H7 (cell line): ENCODE measurements at places on chromosomes 12 and 14. TPM values are rescaled to one million over a fixed set of nuclear protein-coding genes. Genes with fewer than 3 reads are reported as not detected.

DNA sequence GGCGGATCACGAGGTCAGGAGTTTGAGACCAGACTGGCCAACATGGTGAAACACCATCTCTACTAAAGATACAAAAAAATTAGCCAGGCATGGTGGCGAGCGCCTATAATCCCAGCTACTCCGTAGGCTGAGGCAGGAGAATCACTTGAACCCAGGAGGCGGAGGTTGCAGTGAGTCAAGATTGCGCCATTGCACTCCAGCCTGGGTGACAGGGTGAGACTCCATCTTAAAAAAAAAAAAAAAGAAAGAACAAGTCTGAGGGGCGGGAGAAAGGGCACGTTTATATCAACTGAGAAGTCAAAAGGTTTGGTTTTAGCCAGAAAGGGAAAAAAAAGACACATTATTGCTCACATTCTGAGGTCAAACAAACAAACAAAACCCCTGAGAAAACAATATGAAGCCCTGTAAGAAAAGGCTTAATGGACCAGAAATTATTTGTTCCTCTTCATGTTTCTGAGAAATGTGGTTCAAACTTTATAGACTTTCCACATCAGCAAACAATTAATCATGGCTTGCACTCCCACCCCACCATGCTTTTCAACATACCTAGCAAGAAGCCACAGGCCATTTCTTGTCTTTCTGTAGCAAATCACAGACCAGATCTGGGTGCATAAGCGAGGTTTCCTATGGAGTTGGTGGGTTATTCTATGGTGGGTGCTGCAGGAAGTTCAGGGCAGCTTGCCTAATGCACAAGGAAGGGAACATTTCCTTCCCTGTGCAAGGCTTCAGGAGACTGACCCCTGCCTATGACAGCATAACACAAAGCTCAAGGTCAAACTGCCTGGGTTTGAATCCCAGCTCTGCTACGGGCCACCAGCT, 80.1 kb downstream of the SSPN start:
- DNase-seq, result no peak

The KRT86 gene
- total RNA-seq, result not detected in 2 replicates

GRCh38 chr12:52130711-52131110, 51.2 kb downstream of the SMIM41 start:
- DNase-seq, result peak; percentile 63

GRCh38 chr12:4027412-4027811, 154.2 kb upstream of the PARP11 start:
- no peak for DNase-seq

DNA sequence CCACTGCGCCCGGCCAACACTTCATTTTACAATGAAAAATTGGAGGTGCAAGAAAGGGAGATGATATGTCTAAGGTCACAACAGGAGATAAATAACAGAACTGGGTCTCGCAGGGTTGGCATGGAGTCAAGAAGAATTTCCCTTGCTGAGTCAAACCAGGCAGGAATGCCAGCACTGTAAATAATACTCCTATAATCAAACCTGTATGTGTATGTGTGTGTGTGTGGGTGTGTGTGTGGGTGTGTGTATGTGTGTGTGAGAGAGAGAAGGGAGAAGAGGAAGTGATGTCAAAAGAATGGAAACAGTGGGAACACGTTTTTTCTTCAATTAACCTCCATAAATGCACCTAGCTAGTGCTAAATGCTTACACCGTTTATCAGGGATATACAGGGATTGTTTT, 70.4 kb downstream of the TMEM116 start:
- no peak for DNase-seq
